Breast epithelium (tissue), 4 donors: ENCODE measurements at places on chromosomes 1 and 21.

DNA sequence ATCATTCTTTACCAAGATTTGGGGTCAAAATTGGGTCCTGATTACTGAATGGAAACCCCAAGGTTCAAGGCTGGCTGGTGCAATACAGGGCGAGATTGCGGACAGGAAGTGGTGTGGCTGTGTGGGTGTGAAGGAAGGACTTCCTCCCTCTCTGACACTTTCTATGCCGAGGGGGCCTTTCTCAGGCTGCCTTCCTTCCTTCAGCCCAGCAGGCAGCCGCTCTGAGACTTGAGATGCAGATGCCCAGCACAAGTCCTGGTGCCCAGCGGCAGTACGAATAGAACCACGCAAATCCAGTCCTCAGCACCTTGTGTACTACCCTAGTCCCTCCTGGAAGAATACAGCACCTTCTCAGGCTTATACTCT lies 16.3 kb downstream of the BATF3 start:
- no peak for DNase-seq

DNA sequence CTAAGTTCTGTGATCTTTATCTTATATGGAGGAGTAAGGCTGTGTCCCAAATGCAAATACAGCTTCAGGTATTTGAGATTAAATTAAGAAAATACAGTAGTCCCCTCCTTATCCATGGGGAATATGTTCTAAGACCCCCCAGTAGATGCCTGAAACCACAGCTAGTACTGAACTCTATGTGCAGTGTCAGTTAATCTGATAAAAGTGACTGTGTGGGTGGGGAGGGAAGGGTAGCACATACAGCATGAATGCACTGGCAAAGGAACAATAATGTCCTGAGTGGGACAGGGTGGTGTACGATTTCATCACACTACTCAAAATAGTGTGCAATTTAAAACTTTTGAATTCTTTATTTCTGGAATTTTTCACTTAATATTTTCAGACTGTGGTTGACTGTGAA lies 83.1 kb downstream of the HS2ST1 start:
- DNase-seq, result no peak

DNA sequence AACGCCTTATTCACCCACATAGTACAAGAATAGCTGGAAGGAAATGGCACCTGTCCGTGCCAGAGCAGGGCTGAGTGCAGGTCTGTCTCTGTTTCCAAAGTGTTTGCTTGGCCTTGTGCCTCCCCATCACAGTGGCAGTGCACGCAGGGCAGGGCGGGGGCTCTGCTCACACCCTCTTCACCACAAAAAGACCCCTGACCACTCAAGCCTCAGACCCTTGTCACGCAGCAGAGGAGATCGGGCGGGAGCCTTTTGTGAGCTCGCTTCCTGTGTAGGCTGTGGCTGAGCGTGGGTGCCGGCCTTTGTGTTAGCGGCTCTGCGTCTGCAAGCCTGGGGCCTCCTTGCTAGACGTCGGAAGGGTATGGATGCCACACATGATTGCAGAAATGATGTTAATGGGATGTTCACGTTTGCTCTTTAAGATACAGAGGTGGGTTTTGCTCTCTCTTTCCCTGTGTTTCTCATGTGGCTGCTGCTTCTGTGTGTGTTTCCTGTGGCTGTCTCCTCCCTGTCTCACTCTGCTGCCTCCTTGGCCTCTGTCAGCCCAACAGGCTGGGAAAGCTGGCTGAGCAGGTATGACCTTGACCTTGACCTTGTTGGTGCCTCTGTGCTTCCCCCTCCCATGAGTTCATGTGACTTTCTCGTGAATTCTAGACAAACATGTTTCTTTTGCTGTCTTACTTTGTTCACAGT lies 45.4 kb downstream of the S100B start:
- DNase-seq, result no peak

DNA sequence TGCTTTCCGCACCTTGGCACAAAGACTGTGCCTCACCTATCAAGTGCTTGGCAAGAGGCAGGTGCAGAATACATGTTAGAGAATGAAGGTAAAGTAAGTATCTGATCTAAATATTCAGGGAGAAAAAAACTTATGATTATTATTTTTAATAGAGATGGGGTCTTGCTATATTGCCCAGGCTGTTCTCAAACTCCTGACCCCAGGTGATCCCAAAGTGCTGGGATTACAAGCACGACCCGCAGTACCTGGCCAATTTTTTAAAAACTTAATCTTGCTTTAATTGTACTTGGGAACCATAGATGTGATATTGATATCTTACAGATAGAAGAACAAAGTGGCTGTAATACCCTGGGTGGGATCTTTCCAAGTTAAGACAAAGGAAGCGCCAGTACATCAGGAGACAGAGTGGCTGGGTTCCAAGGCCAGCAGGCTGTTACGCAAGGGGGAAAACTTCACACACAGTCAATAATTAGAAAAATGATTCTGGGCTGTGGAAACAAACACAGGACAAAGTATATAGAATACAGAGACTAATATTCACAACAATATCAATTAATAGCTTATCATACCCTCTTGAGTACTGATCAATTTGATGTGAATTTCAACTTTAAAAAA lies 58.6 kb upstream of the ATP1A1 start:
- DNase-seq, result no peak

GRCh38 chr1:24022581-24023361 lies 42.6 kb upstream of the SRSF10 start:
- no peak for DNase-seq

DNA sequence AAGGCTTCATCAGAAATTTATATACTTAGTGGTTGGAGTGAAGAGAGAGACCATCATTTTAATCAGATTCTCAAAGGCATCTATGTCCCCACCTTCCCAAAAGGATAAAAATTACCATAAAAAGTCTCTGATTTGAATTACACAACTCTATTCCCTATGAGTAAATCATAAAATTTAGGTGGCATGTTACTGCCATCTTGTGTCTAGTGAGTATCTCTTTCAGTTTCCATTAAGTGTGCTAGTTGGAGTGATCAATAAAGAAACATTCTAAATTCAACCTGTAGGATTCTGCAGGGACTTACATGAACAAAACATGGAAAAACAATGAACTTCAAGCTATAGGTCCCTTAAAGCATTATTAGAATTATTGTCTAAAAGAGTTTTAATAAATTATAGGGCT lies 655.4 kb downstream of the LTN1 start:
- no peak for DNase-seq

GRCh38 chr1:13628711-13629110 lies 45.1 kb downstream of the PDPN start:
- no peak for DNase-seq
